ENCODE measurements at places on chromosomes 5 and 9.

GRCh38 chr5:120452471-120452870, 11.6 kb upstream of the PRR16 start:
- no peak for DNase-seq

DNA sequence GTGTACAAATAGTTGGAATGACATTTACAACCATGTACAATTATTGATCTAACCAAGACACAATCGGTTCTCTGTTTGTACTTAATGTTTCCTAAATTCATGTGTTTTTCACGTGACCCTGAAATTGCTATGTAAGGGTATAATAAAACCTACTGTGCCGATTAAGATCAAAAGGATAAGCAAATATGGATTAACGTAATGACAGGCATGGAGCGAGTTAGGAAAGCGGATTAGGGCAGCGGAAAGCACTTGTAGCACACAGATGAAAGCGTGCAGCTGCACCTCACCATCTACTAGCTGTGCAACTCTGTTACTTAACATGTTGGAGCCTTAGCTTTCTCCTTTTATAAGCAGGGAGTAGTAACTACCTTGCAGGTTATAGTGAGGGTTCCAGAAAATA, 38.3 kb upstream of the ZFYVE16 start:
- no peak for DNase-seq

DNA sequence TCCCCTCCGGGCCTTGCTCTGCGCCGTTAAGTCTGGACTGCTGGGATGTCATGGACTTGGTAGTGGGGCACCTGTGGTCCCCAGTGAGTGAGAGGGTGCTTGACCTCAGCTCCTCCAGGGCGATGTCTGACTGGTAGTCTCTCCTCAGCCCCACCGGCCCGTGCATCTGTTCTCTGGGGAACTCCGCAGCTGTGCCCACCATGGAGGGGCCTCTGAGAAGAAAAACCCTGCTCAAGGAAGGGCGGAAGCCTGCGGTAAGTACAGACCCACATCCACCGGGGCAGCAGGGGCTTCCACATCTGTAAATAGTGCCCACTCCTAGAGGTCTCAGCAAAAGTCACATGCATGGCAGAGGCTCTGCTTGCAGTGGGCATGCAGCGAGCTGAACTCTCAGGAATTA, 52.6 kb upstream of the GARNL3 start:
- no peak for DNase-seq

DNA sequence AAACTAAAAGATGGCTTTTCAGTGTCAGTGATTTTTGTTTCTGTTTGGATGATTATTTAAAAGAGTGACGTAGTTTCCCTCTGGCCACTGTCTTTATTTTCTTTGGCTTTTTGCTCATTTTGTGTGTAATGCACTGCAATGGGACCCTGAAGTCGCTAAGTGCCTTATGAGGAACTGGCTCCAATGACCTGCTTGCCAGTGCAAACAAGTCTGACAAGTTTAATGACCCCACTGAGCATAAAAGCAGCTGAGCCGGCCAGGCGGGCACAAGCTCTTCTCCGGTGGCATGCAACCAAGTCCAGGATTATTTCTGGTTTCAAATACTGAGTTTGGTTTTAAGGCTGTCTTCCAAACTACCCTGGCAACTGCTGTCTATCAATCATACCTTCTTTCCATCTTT, 15.6 kb upstream of the GNA14 start:
- DNase-seq: no peak

Measured in GM12891 (cell line).